ENCODE measurements at places on chromosomes 16 and 17.

DNA sequence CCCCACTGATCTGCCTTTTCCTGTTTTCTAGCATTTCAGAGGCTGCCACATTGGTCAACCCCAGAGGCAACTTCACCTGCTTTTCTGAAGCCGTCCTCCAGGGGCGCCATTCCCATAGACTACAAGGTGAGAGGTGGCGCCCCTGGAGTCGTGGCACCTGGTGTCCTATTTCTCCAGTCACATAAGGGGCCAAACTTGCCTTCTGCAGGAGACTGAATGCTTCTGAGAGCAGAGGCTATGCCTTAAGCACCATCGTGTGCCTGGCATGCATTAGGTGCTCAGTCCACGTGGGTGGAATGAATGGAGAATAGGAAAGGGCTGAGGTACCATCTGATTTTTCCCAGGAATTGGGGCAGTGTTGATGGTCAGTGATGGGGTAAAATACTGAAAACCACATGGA is 164.8 kb downstream of the HAPSTR1 start:
- no peak for DNase-seq

- DNase-seq: no peak
These were observed 65.2 kb downstream of the ARSG start for GRCh38 chr17:68356520-68356919.

GRCh38 chr17:67526700-67527099 is 149.6 kb downstream of the PITPNC1 start:
- no peak for DNase-seq

DNA sequence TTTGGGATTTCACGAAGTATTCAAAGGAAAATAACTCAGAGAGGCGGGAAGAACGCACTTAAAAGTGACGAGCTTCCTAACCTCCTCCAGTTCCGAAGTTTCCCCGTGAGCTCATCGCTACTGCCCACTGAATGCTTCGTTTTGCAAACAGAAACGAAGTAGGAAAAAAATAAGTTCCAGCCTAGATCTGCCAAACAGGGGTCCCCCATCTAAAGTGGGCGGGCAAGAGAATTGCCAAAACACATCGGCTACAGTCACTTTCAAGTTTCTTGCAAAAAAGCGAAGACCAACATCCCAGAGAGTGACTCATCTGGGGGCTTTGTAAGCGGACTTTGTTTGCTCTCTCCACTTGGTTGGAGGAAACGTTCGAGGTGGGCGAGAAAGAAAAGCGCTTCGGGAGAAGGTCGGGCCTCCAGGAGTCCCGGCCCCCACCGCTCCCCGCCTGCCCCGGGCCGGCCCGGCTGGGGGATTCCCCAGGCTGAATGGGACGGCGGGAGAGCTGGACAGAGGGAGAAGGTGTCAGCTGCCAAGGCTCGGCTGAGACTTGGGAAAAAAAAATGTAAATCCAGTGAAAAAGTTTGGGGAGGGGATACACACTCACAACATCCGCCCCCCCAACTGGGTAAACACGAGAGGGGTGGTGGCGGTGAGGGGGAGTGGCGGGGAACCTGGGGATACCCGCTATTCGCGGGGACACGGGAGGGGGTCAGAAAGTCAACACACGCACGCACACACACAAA is 1.0 kb downstream of the VEZF1 start:
- peak; percentile 52 for DNase-seq

DNA sequence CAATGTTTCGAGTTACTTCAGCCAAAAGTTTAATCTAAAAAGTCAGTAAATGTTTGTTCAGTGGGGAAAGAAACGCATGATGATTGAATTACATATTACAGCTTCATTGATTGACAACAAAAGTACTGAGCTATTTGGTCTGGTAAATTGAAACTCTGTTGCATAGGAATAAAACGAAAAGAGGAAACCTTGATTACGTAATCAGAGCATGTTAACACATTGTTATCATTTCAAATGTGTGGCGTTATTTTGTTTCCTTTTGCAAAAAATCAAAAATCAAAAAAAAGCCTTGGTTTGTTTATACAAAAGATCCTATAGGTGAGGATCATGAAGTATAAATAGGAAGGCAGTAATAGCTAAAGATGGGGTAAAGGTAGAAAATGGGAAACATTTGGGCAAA is 19.5 kb upstream of the CA10 start:
- DNase-seq: no peak

DNA sequence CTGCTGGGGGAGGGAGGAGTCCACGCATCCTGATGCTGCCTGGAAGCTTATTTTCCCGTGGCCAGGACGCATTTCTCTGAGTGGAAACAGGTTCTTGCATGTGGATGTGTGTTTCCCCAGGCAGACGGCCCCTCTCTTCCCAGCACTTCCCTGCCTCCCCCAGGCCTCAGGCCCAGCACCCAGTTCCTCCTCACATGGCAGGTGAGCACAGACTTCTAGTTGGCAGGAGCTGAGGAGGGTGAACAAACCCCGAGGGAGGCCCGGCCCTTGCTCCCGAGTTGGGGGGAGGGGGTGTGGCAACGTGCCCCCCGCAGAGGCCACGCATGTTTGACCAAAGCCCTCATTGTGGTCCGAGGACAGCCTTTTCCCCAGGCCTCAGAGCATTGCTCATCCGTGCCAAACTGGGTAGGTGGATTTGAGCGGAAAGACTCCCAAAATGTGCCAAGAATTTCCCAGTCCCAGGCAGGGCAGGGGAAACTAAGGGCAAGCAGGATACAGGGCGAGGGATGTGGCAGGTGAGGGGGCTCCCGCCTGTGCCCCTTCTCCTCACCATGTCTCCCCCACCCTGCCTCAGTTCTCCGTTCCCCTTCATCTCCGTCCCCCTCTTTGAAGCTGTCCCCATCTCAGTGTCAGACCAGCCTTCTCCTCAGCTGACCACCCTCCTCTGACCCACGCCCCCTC is 1.5 kb upstream of the SPEM1 start:
- DNase-seq: no peak

- DNase-seq: no peak
These were observed 4.6 kb downstream of the CNTD1 start for GRCh38 chr17:42803074-42803883.

DNA sequence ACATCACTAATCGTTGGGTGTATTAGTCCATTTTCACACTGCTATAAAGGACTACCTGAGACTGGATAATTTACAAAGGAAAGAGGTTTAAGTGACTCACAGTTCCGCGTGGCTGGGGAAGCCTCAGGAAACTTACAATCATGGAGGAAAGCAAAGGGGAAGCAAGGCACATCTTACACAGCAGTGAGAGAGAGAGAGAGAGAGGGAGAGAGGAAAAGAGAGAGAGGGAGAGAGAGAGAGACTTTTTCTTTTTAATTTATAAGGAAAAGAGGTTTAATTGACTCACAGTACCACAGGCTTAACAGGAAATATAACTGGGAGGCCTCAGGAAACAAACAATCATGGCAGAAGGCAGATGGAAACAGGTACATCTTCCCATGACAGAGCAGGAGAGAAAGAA is 41.7 kb downstream of the CNGB1 start:
- DNase-seq: no peak

GRCh38 chr17:77427391-77427991 is 286.7 kb downstream of the SEC14L1 start:
- DNase-seq: peak; percentile 81

DNA sequence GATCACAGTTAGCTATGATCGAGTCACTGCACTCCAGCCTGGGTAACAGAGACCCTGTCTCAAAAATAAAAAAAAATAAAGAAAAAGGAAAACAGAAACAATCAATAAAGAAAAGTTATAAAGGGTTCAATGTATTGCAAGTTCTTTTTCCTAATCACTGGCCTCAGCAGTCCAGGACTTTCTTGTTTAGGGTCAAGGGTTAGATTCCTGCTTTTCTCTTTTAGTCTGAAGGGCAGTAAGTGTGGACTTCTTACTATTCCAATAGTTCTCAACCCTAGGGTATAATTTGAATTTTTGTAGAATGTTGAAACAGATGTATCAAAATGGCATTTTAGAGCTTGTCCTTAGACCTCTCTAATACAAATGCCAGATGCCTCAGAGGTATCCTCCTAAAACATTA is 27.3 kb downstream of the SMYD4 start:
- no peak for DNase-seq

- no peak for DNase-seq
These were observed 15.8 kb upstream of the EXOSC6 start for GRCh38 chr16:70267516-70267915.

DNA sequence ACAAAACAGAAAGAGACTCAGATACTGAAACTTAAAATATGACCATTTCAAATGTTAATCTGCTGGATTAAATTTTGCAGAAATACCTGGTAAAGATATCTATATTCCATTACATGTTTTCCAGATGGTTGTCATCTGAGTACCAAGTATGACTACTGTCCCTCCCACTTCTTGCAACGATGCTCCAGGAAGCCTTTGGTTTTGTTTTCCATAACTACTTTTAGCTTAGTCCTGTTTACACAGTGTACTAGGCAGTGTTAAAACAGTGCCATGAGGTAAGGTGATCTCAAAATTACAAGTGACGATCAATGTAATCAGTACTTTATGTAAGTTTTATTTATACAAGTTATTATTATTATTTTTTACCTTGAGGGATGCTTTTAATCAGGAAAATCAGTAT is 17.8 kb downstream of the SMARCE1 start:
- no peak for DNase-seq

DNA sequence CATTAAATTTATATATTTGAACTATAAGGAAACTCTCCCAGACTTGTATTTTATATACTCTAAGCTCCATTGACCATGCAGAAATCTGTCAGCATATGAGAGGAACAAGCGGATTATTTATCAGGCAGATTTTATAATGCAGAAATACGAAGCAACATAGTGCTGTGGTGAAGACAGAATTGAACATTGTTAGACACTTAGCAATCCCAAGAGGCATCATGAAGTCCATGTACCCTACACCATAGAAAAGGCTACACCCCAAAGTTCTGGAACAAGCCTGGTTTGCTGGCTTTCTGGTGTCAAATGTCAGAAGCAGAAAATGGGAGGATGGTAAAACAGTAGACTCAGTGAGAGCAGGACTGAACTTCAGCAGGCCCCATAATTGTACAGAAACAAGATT is 241.1 kb downstream of the PRKCA start:
- no peak for DNase-seq

- no peak for DNase-seq
These were observed 94.8 kb upstream of the DNAH9 start for GRCh38 chr17:11503308-11504035.

GRCh38 chr16:84379709-84380362 is 11.5 kb downstream of the ATP2C2 start:
- DNase-seq: no peak

- no peak for DNase-seq
These were observed 4.2 kb downstream of the CCL3 start for GRCh38 chr17:36085765-36086164.

GRCh38 chr16:66979011-66979717 is 9.2 kb upstream of the CES4A start:
- no peak for DNase-seq

DNA sequence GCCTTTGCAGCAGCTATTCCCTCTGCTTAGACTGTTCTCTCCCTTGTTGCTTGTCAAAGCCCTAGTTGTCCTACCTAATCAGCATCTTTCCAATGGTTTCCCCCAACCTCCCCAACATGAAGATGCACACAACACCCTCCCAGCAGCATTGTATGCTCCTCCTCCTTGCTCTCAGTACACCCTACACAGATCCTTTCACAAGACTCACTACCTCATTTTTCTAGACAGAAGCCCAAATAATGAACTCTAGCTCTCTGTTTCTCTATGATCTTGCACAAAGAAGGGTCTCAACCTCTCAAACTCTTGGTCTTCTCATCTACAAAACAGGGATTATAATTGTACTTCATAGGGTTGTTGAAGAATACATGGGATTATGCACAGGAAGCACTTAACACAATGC is 19.4 kb downstream of the PSME3IP1 start:
- DNase-seq: no peak

DNA sequence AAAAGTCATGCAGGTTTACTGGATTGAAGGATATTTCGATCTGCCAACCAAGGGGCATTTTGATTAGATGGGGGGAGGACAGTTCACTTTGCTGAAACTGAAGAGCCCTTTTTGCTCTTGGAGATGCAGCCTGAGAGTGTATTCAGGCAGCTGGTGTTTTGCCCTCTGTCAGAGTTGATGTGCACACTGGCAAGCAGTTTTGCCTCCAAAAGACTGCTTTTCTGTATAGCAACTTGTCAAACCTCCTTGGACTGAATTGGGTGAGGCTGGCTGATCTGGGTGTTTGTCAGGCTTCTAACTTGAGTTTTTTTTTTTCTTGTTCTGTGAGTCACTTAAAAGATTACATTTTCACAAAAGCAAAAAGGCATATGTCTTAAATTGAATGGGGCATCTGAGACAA is 22.6 kb upstream of the ANKFN1 start:
- no peak for DNase-seq

DNA sequence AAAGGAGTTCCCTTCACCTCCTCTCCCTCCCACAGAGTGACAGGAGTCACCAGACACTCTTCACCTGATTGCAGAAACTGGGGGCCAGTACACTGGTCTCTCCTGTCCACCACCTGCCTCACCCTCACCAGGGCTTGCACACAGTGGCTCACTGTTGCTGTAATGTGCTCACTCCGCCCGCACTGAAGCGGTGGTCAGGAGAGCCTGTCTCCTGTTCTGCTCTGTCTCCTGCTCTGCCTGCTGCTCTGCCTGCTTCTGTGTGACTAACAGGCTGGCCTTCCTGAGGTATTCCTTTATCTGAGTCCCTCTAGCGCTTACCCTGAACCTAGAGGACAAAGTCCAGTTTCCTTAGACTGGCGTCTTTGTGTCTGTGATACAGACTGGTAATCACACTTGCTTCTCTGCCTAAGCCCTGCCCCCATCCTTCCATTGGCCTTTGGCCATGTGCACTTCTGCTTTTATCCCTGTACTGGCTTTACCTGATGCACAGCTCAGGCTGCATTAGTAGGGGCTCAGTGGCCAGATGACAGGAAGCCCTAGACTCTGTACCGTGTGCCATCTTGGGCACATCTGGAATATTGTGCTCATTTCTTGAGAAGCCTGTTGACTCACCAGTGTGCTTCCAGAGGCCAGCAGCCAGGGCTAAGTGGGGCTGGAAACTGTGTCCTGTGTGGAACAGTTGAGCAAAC is 13.3 kb downstream of the PROCA1 start:
- DNase-seq: no peak

DNA sequence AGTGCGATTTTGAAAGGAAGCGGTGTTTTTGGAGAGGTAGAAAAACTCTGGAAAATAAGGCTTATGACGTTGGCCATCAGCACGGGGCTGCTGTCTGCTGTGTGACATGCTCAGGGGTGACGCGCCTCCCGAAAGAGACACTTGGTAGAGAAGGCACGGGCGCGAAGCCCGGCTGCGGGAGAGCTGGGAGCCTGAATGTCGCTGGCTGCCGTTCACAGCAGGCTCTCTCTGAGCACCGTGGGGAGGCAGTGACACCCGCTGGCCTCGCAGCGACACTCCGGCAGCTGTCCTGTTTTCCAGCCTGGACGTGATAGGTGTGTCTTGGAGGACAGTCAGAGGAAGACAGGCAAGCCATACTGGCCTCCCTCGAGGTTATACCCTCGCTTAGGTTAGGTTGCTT is 759.1 kb upstream of the RBFOX1 start:
- no peak for DNase-seq

GRCh38 chr17:51850201-51850600 is 308.3 kb downstream of the CA10 start:
- DNase-seq: no peak

DNA sequence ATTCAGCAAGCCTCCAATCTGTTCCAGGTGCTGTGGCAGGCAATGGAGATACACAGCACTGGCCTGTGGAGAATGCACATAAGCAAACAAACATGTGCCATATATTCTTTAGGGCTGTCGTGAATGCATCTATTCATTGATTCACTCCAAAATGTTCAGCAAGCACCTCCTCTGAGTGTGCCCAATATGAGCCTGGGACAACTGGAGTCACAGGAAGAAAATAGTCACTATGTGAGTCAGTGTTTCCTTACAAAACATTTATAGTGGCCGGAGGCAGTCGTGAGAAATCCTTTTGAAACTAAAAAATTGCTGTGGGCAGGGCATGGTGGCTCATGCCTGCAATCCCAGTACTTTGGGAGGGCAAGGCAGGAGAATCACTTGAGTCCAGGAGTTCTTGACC is 310.1 kb downstream of the CA10 start:
- no peak for DNase-seq
